ENCODE measurements at places on chromosomes 3 and 15.

- no peak for DNase-seq
Observed at GRCh38 chr3:71047616-71048531, 535.7 kb downstream of the FOXP1 start.

GRCh38 chr15:71802770-71803169 is 7.6 kb upstream of the NR2E3 start:
- no peak for DNase-seq

- DNase-seq: peak; percentile 59
Observed at GRCh38 chr15:94080416-94080815, 150.9 kb upstream of the MCTP2 start.

DNA sequence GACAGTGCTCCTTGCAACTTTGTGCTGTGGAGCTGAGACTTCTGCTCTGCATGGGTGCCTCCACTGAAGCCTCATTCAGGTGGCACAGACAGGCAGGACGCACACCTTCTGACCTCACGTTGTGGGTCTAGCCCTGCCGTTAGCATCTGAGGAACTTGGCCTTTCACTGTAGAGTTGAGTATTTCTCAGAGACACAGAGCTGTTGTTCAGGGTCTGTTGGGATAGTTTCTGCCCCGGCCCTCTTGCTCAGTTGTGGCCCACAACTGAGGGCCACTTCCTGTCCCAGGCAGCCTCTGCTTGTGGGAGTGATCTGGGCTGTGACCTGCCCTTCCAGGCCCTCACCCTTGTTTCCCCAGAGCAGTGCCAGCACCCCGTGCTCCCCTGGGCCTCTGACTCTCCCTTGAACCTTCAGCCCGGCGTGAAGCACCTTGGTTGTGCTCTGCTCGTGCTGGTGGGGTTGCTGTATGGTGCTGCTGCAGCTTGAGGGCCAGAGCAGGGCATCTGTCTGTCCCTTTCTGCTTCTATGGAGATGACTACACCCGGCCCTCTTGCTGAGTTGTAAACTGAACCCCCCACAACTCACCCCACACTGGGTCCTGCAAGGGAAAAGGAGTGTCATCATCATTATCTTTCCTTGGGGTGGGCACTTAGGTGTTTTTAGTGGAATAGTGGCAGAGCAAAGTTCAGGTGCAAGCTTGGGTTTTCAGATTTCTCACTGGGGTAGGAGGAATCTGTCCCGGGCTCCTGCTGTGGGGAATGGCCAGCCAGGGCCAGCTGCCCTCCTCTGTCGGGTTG is 11.7 kb downstream of the BAHD1 start:
- DNase-seq: no peak

DNA sequence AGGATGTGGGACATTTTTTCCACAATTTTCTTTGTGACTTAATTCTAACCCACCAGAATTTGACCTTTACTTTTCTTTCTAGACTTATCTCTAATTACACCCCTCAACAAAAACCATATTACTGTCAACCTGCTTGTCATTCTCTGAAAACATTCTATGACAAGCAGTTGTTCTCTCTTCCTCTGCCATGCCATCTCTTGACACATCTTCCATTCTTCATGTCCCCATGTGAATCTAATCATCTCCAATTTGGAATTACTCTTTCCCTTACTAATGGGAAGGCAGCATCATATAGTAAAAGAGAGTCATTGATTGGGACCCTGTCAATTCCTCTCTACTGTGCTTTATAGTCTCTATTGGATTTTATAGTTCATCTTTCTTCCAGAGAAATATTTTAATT is 61.3 kb upstream of the P2RY1 start:
- DNase-seq: no peak

GRCh38 chr3:112770032-112770626 is 76.5 kb downstream of the CD200R1L start:
- no peak for DNase-seq

DNA sequence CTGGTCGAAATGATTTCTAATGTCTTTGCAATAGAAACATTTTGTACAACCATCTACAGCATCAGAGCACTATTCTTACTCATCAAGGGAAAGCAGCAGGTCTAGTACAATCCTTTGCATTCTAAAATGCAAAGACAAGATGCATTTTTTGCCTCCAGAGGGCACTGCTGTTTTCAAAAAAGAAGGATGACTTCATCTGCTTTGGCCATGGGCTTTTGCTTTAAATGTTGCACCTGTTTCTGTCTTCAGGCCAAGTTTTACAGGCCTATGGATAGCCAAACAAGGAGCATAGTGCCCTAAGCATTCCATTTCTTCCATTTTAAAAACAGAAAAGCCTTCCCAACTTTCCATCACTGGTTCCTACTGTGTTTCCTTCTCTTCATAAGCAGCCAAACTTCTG is 3.4 kb downstream of the PARP9 start:
- DNase-seq: no peak

DNA sequence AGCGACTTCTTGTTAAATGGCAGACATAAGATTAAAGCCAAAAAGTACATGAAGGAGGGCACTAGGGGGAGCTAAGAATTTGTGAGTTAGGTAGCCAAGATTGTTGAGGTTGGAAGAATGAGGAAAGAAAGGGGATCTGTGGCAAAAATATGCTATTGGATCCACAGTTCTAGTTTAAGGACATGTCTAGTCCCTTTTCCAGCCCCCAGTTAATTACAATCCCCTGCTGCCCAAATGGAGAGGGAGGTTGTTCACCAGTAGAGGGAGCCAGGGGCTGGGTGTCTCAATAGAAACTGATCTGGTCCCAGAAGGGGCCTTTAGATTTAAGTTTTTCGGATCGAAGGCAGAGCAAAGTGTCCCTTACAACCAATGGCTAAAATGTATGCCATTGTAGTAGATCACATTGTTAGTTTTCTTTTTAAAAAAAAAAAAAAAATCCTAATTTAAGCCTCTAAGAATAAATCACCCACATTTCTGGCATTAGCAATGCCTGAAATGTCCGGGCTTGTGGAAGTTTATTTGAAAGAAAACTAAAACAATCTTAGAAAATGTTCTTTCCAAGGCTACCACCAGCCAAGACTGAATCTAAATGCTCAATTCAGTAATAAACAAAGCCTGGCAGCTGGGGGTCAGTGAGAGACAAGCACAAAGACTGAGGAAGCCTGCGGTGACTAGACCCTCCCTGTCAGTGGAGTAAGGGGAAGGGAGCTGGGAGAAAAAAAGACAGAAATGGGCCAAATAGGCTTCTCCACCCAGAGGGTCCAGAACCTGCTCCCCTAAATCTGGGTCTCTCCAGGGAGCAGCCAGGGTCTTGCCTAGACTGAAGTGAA is 7.1 kb downstream of the COL8A1 start:
- DNase-seq: no peak

GRCh38 chr3:142447301-142447851 is 461 bp downstream of the XRN1 start:
- no peak for DNase-seq

DNA sequence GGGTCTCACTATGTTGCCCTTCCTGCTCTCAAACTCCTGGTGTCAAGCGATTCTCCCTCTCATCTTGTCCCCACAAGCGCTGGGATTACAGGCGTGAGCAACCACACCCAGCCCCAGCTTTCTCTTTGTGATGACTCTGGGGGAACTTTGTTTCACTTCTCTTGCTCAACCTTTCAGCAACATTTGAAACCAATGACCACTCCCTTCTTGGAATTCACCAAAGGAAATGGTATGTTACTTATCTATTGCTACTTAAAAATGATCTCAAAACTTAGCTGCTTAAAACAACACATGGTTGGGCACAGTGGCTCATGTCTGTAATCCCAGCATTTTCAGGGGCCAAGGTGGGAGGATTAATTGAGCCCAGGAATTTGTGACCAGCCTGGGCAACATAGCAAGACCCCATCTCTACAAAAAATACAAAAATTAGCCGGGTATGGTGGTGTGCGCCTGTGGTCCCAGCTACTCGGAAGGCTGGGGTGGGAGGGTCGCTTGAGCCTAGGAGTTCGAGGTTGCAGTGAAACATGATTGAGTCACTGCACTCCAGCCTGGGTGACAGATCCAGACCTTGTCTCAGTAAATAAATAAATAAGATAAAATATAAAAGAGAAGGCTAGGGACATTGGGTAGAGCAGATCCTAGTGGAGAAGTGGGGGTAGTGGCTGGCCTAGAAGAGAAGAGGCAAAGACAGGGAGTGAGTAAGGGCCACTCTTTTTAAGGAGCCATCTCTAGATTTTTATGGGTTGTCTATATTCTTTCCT is 10.3 kb upstream of the COPG1 start:
- no peak for DNase-seq

- no peak for DNase-seq
Observed at GRCh38 chr3:150890295-150890694, 14.9 kb downstream of the MINDY4B start.

DNA sequence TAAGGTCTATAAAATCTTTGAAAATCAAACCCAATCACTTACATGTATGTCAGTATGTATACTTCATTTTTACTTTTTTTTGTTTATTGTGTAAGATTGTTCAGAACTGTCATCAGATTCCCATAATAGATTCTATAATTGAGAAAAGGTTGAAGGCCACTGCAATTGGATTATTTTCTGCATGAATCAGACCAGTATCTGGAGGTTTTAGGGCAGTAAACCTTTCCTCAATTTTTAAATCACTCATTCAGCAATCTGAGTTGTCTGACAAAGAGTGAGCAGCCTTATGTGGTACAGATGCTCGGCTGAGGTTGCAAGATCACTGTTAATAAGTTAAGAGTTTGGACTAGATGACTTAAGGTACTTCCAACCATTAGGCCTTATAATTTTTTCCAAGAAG is 96.0 kb downstream of the TP63 start:
- no peak for DNase-seq

DNA sequence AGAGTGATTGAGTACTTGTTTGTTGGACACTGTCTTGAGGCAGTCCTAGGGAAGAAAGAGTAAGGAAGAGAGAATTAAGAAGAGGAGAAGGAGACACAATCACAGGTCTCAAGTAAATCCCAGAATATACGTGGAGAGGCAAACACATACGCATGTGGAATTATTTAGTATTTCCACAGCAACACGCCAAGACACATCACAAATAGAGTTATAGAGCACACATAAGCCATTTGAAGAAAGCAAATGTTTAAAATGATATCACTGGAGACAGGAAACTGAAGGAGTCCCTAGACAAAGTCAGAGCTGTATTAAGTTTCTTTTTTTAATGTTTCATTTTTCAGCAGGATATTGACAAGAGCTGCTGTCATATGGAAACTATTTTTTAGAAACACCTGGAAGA is 206.1 kb upstream of the LRIG1 start:
- no peak for DNase-seq

- no peak for DNase-seq
Observed at GRCh38 chr3:151296226-151296625, 17.9 kb upstream of the P2RY14 start.

Data from BJ (cell line).